Activated T-cell treated with anti-CD3 and anti-CD28 coated beads, Interleukin-2, amount 50 U/mL, for 48 hours (primary cell): ENCODE measurements at places on chromosomes 11 and 22.

- DNase-seq, result no peak
Measured at GRCh38 chr11:60910711-60911380, 3.1 kb upstream of the TMEM109 start.

- DNase-seq, result no peak
Measured at GRCh38 chr22:25120761-25121212, 78.9 kb upstream of the CRYBB3 start.

GRCh38 chr11:97938789-97939188, 1082.0 kb upstream of the CNTN5 start:
- DNase-seq, result no peak

- no peak for DNase-seq
Measured at GRCh38 chr11:82194521-82194920, 539.1 kb downstream of the FAM181B start.

GRCh38 chr11:44840085-44840478, 110.6 kb downstream of the TP53I11 start:
- DNase-seq, result no peak

DNA sequence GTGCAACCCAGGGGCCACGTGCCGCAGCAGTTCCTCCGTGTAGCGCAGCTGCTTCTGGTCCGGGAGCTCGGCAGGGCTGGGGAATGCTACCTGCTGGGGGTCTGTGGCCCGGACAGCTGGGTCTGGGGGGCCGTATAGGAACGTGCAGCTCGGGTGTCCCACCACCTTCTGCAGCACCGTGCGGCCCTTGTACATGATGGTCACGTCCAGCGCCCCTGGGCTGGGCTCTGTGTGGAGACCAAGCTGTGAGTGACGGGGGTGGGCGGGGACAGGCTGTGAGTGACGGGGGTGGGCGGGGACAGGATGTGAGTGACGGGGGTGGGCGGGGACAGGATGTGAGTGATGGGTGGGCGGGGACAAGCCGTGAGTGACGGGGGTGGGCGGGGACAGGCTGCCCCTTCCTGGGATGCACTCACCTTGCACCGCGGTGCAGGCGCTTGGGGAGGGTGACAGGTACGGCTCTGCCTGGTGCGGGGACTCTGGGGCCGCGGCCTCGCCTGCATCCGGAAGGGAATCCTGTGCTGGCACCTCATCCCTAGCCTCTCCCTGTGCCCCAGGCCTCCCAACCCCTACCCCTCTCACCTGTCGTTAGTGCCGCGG, 2.3 kb downstream of the IRF7 start:
- peak; percentile 91 for DNase-seq

GRCh38 chr11:71310184-71310583, 57.8 kb upstream of the SHANK2 start:
- no peak for DNase-seq

- DNase-seq, result no peak
Measured at GRCh38 chr11:67996051-67996450, 7.8 kb downstream of the UNC93B1 start.

DNA sequence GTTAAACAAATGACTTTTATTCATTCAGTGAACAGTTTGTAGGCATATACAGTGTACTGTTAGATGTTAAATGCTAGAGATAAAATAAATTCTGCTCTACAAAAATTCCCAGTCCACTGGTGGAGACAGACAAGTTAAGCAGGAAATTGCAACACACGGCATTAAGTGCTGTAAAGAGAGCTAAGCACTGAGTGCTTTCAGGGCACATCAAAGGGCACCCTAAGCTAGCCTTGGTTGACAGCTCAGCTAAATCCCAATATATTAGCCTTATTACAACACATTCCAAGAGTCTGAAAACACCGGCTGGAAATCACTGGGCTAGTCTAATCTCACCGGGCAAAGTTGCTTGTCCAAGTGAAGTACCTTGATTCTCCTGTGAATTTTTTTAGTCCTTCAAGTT, 55.1 kb downstream of the NOX4 start:
- no peak for DNase-seq

GRCh38 chr11:123143921-123144320, 51.1 kb downstream of the CLMP start:
- DNase-seq, result no peak

DNA sequence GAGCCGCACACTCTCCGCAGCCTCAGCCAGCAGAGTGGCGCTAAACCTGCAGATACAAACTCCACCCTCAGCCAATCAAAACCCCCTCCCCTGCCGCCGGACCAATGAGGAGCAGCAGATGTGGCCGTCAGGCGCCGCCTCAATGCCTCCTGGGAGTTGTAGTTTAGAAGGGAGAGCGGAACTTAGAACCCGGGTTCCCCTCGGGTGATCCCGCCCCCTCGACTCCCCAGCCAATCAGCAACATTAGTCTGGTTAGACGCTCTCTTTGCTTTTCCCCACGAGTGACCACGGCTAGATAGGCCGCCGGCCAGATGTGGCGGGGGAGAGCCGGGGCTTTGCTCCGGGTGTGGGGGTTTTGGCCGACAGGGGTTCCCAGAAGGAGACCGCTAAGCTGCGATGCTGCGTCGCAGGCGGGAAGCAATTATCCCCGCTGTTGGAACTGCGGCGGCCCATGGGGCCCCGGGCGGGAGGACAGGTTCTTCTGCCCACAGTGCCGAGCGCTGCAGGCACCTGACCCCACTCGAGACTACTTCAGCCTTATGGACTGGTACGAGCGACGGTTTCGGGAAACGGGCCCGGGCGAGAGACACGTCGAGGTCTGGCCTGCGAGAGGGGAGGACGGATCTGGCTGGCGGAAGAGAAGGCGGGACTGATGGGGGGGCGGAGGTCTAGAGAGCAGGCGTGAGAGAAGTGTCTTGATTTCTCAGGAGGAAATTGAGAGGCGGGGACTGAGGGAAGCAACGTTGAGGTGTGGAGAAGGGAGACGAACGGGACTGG, at the start of the genes CHEK2 and HSCB:
Gene CHEK2, minus strand, starts transcription at position 36 of the 777 bp plus-strand sequence. CDS start 7,099 bp downstream, outside the sequence.
Gene HSCB, plus strand, starts transcription at position 255 of the 777 bp plus-strand sequence. Its CDS starts 57 bp downstream, at position 312.
- DNase-seq, result peak; percentile 96

DNA sequence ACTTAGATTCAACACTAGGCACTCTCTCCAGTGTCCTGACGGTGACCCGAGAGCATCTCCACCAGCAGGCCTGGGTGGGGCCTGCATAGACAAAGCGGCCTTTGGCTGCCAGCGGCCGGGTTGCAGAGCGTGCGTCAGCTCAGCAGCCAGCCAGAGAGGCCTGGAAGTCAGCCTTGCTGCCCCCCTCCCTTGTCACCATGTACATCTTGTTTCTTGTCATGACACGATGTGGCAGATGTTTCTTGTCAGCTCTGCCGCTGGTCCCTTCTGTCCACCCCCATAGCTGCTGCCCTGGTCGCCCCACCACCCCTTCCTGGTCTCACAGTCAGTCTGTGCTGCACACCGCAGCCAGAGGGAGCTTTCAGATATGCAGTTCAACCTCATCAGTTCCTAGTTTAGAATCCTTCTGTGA, 33.1 kb upstream of the CBX7 start:
- DNase-seq, result no peak

- no peak for DNase-seq
Measured at GRCh38 chr11:27812341-27812740, 112.1 kb upstream of the BDNF start.

- DNase-seq, result no peak
Measured at GRCh38 chr11:119377961-119378667, 3.4 kb downstream of the USP2 start.

DNA sequence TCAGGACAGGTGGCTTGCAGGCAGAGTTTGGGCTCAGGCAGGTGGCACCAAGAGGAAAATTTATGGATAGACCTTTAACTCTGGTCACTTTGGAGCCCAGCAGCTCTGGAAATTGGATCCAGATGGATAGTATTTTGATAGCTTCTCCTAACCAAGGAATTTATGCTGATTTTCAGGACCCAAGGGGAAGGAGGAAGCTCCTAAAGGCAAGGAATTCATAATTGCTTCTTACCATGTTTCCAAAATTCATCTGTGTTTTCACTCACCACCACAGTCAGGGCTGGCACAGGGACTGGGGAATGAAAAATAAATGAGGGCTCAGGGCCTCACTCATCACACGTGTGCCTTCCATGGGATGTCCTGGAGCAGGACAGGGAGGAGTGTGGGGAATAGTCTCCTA, 317.8 kb downstream of the ST3GAL4 start:
- no peak for DNase-seq

- no peak for DNase-seq
Measured at GRCh38 chr11:123181767-123182500, 13.1 kb downstream of the CLMP start.

- no peak for DNase-seq
Measured at GRCh38 chr11:35146711-35147110, 7.7 kb downstream of the CD44 start.

GRCh38 chr11:1226986-1227550, 4.2 kb downstream of the MUC5B start:
- DNase-seq, result no peak

DNA sequence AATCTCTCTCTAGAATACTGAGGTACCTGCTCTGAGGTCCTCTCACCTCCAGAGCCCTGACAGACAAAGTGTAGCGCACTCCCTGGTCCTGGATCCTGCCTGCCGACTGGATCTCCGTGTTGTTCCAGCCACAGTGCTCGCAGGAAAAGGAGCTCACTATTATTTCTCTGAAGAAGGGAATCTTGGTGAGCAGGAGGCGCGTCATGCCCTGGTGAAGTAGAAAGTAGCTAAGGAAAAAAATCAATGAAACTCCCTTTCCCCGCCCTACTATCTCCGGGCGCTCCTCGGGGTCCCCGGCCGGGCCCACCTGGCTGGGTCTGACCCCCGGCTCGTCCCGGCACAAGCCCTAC, 412 bp downstream of the ZPR1 start:
- DNase-seq, result no peak

DNA sequence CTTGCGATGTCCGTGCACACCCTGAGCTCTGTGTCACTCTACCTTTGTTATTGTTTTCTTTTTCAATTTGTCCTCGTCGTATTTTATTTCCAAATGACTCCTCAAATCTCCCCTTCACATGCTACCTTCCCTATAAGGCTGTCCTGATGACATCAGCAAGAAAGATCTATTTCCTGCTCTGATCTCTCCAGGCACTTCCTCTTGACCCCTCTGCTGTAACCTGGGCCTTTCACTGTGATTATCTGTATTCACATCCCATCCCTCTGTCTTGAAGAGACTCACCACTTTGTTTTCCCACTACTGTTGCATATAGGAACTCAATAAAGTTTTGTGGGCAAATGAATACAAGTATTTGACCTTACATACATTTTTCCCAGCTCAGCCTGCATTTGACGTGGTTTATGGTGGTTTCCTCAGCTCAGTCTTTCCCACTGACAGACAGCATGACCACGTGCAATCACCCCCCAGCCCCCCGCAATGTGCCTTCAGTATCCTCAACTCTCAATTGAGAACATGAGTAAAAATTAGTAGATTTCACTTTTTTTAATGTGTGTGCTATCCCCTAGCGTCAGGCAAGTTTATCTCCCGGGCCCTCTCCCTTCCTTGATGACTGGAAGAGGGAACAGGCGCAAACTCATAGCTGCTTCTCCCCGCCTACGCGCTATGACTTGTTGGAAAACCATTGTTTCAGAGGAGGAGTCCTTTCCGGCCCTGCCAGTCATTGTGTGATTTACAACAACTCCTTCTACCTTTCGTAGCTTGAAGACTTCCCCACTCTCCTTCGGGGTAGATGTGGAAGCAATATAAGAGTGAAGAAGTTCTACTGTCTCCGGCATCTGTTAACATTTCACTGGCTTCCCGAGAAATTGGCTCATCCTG, 498.5 kb downstream of the NTM start:
- DNase-seq, result no peak

GRCh38 chr22:26342745-26343410, 86.2 kb upstream of the ASPHD2 start:
- DNase-seq, result no peak

DNA sequence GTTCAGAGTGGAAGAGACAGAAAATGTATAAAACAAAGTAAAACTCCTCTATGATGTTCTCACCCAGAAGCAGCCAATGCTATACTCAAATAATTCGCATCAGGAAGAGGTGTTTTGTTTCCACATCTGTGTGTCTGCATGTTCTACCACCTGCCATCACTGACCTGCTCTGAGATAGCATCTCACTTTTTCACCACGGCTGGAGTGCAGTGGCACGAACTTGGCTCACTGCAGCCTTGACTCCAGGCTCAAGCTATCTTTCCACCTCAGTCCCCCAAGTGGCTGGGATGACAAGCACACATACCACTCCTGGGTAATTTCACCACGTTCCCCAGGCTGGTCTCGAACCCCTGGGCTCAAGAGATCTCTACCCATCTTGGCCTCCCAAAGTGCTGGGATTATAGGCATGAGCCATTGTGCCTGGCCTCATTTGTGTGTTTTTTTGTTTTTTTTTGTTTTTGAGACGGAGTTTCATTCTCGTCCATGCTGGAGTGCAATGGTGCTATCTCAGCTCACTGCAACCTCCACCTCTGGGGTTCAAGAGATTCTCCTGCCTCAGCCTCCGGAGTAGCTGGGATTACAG, 14.4 kb downstream of the TALDO1 start:
- no peak for DNase-seq
